ENCODE measurements at places on chromosomes 7 and 10.
A peak's percentile ranks its signal among the peaks of the same experiment; 100 is the strongest.

GRCh38 chr10:22831586-22831985, 96.3 kb upstream of the ARMC3 start:
- no peak for DNase-seq

DNA sequence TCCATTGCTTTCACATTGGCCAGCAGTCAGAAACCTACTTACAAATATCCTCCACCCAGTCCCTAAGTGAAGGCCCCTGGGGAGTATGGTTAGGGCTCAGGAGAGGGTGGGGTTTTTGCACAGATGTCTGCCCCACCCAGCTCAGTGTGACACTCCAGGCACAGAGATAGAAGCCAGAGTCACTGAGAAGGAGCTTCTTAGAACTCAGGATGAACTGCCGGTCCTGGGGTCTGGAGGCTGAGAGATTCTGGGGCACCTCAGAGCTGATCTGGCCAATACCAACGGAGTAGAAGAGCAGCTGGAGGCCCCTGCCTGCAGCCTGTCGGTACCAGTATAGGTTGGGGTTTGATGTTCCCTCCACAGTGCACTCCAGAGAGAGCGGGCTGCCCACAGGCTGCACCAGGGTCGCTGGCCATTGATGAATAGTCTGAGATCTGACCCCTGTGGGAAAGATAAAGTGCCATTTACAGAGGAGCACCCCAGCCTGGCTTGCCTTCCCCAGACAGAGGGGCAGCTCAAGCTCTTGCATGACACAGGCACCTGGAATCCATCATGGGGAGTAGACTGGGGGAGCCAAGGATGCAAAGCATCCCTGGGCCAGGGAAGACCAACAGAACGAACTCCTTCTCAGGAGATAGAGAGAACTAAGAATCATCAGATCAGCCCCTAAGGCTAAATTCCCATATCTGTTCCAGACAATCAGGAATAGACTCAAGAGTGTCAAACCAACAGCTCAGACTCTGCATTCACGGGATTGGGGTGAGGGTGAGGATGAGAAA, 41.9 kb downstream of the PRSS2 start:
- no peak for DNase-seq

DNA sequence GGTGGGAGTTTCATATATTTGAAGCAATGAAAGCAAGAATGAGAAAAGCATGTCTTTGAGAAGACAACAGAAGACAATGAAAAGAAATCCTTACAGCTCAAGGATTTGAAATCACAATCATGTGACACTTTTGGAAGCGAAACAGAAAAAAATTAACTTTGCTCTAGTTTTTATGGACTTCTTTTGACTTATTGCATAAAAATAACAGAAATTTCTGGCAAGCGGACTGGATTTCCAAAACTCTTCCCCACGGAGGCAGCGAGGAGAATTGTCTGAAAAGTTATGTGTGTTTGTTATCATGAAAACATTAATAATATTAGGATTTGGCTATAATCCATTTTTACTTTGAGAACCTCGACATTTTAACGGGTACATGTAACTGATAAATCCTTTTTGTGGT, 223.3 kb downstream of the LRMDA start:
- no peak for DNase-seq

DNA sequence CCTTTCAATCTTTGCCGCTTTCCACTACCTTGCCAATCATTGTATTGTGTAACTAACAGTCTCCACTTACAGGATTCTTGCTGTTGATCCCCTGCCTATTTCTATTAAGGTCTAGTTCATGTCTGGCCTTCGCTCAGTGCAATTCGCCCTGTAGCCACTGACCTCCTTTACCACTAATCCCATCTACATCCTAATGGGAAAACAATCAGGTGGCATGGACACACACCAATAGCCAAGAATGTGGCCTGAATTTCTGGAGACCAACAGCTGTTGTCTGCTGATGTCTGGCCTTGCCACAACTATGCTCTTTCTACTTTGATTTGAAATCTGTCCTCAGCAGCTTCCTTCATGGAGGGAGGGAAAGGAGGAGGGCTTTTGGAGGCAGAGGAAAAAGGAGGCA, 546.2 kb downstream of the SORCS3 start:
- no peak for DNase-seq

- DNase-seq = no peak
These were observed 26.7 kb downstream of the SHH start for GRCh38 chr7:155785536-155785935.

DNA sequence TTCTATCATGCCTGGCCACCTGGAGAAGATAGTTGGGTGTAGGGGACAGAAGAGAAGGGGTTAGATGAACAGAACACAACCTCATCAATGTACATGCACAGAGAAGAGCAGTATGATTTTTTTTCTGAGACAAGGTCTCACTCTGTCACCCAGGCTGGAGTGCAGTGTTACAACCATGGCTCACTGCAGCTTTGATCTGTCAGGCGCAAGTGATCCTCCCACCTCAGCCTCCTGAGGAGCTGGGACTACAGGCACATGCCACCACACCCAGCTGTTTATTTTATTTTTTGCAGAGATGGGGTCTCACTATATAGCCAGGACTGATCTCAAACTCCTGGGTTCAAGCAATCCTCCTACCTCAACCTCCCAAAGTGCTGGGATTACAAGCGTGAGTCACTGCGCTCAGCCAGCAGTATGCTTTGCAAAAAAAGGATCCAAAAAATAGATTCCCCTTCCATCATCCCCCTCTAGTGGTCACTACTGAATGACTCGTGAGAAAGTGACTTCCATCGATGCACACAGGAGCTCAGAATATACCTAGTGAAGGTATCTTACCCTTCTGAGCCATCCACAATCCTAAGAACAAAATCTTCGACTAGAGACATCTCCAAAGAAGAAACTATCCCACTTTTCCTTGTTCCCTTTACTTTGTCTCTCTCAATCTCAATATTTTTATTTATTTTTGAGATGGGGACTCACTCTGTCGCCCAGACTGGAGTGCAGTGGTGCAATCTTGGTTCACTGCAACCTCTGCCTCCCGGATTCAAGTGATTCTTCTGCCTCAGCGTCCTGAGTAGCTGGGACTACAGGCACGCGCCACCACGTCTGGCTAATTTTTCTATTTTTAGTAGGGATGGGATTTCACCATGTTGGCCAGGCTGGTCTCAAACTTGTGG, 21.0 kb downstream of the ZCWPW1 start:
- peak; percentile 30 for DNase-seq

- DNase-seq = no peak
These were observed 152.1 kb downstream of the SNX10 start for GRCh38 chr7:26443751-26444150.

DNA sequence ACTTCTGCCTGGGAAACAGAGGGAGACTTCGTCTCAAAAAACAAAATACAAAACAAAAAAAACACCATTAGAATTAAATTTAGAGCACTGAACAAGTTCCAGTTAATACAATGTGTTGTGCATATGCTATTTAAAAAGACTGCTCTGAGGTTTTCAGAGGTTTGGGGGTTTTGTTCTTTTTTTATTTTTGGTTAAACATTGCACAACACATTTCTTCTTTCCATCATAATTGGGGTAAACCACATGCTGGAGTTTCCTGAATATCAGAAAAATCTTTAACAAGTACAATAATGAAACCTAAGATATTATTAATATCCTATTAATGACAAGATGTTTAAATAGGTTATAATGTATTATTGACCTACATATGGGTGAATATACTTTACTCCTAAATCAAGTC, 26.3 kb downstream of the IGF2BP3 start:
- DNase-seq = no peak

- no peak for DNase-seq
These were observed 96.1 kb upstream of the MKLN1 start for GRCh38 chr7:131231381-131232220.

DNA sequence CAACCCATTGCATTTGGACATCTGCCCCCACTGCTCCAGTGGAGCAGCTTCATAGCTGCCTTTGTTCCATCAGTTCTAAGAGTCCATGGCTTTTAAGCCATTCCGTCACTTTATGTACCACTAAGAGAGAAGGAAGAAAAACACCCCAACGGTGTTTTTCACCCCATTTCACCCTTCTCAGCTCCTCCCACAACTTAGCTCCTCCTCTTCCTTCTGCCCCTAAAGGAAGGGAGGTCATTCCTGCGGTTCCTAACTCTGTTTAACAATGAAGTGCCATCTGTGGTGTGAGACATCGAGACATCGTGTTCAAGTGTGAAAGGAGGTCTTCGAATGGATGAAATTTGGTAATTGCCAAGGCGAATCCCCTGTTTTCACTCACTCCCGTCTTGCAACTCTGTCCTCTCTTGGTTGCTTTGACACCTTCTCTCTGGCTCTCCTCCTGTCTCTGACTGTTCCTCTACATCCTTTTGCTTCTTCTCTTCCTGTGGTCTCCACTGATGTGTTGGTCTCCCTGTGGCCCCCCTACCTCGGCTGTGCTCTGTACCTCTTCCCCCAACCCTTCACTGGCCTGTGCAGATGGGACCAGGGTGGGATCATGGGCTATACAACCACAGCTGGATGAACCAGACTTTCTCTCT, 23.0 kb downstream of the SMKR1 start:
- DNase-seq = no peak

GRCh38 chr7:139687211-139687954, 90.4 kb downstream of the HIPK2 start:
- no peak for DNase-seq

GRCh38 chr10:101780187-101780817, 2.9 kb downstream of the NPM3 start:
- no peak for DNase-seq

DNA sequence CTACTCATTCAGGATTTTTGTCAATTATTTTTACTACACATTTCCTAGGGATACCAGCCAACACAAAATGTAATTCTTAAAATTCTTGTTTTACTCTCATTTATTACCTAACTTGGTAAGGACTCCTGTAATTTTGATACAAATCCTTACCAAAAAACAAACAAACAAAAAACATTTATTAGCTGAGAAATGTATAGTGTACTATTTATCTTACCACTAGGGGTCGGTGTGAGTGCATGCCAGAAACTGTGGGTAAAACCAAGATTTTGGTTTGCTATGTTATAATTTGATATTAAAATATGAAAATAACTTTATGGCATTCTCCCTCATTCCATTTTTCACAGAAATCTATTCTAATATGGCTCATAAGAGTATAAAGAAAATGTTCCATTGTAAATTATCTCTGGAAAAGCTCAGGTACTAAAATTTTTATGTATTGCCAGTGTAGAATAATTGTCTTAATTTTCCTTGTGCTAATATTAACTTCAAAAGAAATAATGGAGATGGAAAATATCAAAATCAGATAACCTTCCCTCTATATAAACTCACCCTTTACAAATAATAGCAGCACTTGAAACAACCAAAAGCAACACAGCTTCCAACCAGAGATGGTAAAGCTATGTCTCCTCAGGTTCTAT, 290.8 kb upstream of the PCDH15 start:
- no peak for DNase-seq

- DNase-seq = no peak
These were observed 27.3 kb downstream of the SNX10 start for GRCh38 chr7:26318921-26319320.

- no peak for DNase-seq
These were observed 518.0 kb downstream of the AUTS2 start for GRCh38 chr7:70116244-70116643.

DNA sequence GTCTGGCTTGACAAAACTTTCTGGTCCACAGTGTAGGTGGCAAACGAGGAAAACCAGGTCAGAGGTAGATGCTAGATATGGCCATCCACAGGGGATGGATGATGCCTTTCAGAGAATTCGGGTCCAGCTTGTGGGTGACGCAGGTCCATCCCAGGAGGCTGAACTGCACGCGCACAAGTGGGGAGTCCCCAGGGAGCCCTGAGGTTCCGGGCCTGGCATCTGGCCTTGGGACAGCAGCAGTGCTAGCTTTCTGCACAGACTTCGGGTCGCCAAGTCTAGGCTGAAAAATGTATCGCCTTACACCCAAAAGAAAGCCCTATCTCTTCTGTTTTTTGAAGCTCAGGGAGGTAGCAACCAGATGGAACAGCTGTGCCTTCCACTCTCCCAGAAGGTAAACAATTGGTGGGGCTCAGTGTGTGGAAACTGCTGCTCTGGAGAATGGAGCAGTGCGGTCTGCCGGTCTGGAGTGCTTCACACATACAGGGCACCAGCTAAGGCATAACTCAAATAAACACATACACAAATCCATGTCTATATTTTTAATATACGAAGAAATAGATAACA, 119.3 kb upstream of the ACBD5 start:
- DNase-seq = no peak

DNA sequence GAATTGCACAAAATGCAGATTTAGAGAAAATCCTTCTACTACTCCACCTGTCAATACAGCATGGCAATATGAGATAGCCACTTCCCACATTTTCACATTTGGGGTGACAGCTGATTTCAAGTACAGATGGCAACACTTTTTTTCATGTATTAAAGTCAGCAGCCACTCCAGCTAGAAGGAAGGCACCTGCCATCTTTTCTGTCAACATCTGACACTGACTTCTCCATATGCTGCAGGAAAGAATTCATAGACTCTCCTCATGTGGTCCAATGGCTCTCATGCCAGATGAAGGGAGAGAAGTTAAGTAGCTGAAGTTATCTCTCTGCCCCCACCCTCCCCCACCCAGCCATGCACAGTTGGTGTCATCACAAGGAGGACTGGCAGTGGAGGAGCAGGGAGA, 912.0 kb downstream of the SORCS1 start:
- DNase-seq = no peak

DNA sequence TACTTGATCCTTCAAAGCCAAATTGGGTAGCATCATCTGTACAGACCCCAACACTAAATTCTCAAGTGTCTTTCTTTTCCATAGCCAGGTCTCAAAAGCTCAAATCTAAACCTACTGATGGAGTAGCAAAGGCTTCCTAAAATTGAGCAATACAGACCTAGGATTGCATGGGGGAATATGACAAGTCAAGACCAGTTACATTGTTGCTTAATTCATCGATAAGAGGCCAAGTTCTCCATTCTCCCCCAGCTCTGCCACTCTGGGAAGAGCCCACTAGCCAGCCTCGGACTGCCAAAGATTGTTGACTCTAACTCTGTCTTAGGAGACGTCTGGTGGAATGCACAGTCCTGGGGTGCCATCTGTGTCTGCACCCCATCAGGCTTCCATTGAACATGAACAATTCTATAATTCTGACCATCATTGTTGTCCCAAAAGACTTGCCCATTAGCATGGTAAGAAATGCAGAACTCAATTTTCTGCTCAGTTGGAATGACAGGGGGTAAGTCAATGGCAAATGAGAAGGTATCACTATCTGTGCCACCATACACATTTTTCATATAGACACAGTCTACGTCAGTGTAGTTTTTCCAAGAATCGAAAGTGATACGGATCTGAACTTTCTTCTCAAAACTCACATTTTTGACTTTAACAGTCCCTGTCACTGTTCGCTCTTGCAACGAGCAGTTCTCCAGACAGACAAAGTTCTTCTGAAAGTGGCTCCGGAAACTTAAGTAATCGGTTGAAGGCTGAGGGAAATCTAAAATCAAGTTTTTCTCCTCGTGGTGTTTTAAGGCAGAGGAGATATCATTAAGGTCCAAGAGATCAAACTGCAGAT, 2.9 kb downstream of the PPP1R3C start:
- no peak for DNase-seq

DNA sequence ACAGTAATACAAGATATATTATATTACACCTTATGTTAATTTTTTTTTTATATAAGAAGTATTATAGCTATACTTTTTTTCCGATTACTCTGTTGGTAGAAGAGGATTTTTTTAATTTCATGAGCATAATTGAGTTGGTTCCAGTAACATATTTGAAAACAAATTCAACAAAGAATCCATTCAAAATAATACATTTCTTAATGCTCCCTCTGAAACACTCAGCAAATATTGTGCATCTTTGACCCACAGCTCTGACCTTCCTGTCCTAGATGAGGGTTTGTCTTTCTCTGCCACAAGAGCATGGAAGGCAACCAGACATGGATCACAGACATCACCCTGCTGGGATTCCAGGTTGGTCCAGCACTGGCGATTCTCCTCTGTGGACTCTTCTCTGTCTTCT, at the start of gene OR2A2:
Gene OR2A2 (plus strand): TSS at position 301 of the 400 bp plus-strand sequence. CDS start 0 bp downstream, at position 301.
- no peak for DNase-seq

Measured in NCI-H1105 (cell line).